ENCODE measurements at places on chromosomes 2 and 18.
A peak's percentile ranks its signal among the peaks of the same experiment; 100 is the strongest.

DNA sequence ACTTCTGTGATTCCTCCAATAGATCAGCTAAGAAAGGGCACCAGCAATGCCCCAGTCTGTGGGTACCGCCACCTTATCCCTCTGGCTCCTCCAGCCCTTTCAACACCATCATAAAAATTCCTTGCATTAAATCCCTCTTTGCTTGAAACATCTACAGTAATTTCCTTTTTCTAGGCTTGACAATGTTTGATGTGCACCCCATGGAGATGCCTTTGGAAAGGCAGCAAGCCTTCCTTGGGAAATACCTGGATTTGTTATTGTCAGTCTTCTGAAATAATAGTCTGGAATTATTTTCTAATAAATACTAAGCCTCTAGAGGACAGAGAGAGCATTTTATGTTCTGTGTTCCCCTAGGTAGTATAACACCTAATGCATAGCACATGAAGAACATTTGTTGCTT is 46.1 kb downstream of the NCKAP5 start:
- DNase-seq, result no peak

- DNase-seq, result no peak
These were observed 3.8 kb downstream of the SAG start for GRCh38 chr2:233311241-233311926.

GRCh38 chr2:168685600-168686451 is 116.6 kb upstream of the NOSTRIN start:
- DNase-seq, result no peak

GRCh38 chr18:41765460-41765859 is 189.6 kb upstream of the PIK3C3 start:
- no peak for DNase-seq

DNA sequence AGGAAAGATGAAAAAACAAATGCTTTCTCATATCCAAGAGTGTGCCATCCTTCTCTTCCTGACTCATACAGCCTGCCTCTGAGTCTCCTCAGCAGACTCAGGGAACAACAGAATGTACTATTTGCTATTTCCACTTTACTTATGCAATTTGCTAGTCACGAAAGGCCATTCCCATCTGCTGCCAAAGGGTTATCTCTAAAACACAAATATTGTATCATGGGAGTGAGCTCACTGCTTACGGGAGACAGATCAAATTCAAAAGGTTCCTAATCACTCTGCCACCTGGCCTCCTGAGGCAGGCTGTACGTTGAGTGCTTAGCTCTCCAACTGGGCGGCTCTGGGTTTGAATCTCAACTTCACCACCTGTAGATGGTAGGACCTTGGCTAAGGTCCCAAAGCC is 92.0 kb downstream of the GAREM1 start:
- DNase-seq, result no peak

GRCh38 chr2:175585496-175585895 is 404.0 kb upstream of the ATP5MC3 start:
- DNase-seq, result no peak

DNA sequence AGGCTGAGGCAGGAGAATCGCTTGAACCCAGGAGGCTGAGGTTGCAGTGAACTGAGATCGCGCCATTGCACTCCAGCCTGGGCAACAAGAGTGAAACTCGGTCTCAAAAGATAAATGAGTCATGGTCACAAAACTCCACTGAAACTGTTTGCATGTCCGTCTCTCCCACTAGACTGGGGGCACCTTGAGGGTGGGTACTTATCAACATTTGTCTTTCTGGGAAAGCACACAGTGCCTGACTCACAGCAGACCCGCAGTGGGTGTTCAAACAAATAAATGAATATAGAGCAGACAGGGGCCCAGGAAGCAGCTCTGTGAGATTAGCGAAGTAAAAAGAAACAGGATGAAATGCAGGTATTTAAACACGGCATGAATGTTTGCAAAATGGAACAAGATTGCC is 211.1 kb upstream of the GATA6 start:
- no peak for DNase-seq

GRCh38 chr2:237350597-237350996 is 63.4 kb downstream of the COL6A3 start:
- no peak for DNase-seq

DNA sequence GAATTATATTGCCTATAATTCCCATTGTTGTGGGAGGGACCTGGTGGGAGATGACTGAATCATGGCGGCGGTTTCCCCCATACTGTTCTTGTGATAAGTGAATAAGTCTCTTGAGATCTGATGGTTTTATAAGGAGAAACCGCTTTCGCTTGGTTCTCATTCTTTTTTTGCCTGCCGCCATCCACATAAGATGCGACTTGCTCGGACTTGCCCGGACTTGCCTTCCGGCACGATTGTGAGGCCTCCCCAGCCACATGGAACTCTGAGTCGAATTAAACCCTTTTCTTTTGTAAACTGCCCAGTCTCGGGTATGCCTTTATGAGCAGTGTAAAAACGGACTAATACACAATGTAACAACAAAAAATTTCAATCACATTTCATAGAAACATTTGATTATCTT is 115.8 kb downstream of the C2orf74 start:
- DNase-seq, result no peak

- no peak for DNase-seq
These were observed 289.3 kb upstream of the TNP1 start for GRCh38 chr2:217149087-217149660.

GRCh38 chr18:72436401-72436800 is 107.7 kb downstream of the CBLN2 start:
- no peak for DNase-seq

DNA sequence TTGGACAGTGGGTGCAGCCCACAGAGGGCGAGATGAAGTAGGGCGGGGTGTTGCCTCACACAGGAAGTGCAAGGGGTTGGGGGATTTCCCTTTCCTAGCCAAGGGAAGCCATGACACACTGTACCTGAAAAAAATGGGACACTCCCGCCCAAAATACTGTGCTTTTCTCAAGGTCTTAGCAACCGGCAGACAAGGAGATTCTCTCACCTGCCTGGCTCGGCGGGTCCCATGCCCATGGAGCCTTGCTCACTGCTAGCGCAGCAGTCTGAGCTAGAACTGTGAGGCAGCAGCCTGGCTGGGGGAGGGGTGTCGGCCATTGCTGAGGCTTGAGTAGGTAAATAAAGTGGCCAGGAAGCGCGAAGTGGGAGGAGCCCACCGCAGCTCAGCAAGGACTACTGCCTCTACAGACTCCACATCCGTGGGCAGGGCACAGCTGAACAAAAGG is 244.7 kb downstream of the NBAS start:
- peak; percentile 18 for DNase-seq

GRCh38 chr2:129347486-129348217 is 631.8 kb upstream of the RAB6C start:
- no peak for DNase-seq

GRCh38 chr2:157439824-157440186 is 4.1 kb downstream of the CYTIP start:
- peak; percentile 76 for DNase-seq

- DNase-seq, result no peak
These were observed 4.5 kb downstream of the NBEAL1 start for GRCh38 chr2:203019142-203019541.

DNA sequence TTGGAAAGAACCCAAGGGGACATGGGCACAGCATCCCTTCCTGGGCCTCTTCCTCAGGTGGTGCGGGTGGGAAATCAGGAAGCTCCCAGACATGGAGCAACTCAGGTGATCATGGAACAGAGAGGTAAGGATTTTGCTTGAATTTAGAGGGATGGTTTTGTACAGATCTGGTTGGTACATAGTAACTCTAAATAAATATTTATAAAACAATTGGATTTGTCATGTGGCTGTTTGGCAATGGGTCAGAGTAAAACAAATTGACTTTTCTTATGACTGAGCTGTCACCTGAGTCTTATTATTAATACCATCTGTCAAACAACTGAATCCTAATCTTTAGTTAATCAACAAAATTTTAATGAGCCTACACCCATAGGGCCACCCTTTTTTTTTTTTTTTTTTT is 19.4 kb upstream of the TMEM178A start:
- no peak for DNase-seq

DNA sequence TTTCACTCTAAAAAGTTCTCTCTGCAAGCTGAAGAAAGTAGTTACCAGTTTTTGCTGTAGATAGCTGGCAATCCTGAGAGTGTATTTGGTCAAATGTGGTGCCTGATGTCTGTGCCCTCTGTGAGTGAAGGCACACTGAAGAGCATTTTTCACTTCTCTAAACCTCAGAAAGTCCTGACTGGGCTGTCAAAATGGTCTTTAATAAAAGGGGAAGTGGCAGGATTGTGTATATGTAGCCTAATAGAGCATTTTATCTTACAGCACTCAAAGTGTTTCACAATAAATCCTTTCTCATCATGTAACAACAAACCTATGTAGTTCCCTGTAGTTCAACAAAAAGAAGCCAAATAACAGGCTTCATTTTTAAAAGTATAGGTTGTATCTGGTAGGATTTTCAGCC is 1552.3 kb upstream of the SLC39A10 start:
- no peak for DNase-seq

- DNase-seq, result no peak
These were observed 7.7 kb downstream of the ITSN2 start for GRCh38 chr2:24352664-24353063.

- no peak for DNase-seq
These were observed 41.2 kb upstream of the HNRNPA3 start for GRCh38 chr2:177171418-177171865.

- no peak for DNase-seq
These were observed 59.3 kb upstream of the LRRTM1 start for GRCh38 chr2:80363791-80364349.

GRCh38 chr2:182103526-182103925 is 117.9 kb downstream of the PPP1R1C start:
- DNase-seq, result no peak

- no peak for DNase-seq
These were observed 81.9 kb downstream of the EHBP1 start for GRCh38 chr2:62787386-62787785.

DNA sequence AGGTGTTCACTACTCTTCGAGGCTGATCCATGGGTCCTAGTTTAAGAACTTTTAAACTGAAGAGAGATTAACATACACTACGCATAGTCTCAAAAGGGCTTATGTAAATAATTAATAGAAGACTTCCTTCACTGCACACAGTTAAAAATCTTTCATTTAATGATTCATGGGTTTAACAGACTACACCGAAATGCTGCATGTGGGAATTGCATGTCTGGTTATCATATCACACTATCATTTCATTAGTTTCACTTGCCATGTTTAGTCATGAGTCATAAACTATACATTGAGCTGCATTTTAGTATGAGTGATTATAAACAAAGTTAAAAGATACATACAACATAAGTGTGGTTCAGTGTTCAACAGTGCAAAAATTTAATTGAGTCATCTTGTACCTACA is 31.2 kb downstream of the GLS start:
- DNase-seq, result peak; percentile 10

GRCh38 chr2:8479298-8479697 is 202.6 kb upstream of the ID2 start:
- DNase-seq, result no peak

GRCh38 chr18:22355598-22355997 is 62.1 kb downstream of the CTAGE1 start:
- no peak for DNase-seq

DNA sequence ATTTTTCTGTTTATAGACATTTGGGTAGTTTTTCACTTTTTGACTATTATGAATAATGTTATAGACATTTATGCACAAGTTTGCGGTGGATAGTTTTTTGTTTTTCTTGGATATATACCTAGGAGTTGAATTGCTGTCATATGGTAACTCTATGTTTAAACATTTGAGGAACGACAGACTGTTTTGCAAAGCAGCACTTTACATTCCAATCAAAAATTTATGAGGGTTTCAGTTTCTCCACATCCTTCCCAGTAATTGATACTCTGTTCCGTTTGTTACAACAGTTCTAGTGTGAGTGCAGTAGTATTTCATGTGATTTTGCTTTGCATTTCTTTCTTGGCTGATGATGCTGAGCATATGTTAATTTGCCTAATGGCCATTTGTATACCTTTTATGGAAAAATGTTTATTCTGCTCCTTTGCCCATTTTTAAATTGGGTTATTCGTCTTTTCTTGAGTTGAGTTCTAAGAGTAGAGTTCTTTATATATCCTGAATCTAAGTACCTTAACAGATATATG is 617.3 kb upstream of the LRATD1 start:
- no peak for DNase-seq

DNA sequence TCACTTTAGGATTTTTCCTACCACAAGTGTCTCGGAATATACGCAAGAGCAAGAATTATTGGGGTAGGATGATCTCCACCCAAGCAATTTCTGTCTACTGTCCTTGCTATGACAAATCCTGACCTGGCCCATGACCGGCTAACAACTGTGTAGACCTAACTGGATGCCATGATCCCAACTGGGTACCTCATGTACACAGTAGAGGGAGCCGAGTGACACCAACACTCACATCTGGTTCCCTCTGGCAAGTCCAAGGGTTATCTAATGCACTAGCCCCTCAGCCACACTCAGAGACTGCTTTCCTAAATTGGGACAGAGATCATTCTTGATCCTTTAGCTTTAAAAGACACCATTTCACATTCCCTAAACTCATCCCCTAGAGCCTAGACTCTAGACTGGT is 60.7 kb upstream of the ZNF532 start:
- DNase-seq, result no peak

DNA sequence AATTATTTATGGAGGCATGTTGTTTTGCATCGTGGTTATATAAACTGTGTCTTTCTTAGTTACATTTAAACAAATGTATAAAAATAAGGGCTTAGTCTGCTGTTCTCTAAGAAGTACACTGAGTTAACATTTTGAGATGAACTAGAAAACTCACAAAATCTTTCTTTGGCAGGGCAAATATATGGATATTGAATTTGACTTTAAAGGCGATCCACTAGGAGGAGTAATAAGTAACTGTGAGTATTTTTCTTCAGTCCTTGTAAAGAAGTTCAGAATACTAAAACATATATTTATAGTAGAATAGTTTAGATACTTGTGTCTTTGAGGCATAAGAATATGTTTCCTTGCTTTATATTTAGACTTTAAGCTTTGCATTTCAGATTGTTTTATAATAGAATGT is 104.8 kb downstream of the MYO1B start:
- DNase-seq, result no peak

DNA sequence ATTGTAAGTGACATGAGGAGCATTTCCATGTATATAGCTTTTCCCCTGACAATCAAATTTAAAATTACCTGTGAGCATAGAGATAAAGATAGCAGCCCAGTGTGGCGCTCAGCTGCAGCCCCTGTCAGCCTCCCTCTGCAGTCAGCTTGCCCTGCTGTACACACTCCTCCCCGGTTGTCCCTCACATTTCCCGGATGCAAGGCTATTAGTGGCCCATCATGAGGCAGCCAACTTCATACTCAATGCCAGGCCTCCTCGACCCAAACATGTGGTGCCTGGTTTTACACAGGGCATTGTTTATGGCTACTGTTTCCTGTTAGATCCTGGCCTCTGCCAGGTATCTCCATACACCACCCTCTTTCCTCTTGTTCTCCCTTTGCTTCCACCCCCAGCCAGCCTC is 116.1 kb upstream of the SH3BP4 start:
- DNase-seq, result no peak

GRCh38 chr2:98245491-98245890 is 100.8 kb upstream of the CNGA3 start:
- no peak for DNase-seq

DNA sequence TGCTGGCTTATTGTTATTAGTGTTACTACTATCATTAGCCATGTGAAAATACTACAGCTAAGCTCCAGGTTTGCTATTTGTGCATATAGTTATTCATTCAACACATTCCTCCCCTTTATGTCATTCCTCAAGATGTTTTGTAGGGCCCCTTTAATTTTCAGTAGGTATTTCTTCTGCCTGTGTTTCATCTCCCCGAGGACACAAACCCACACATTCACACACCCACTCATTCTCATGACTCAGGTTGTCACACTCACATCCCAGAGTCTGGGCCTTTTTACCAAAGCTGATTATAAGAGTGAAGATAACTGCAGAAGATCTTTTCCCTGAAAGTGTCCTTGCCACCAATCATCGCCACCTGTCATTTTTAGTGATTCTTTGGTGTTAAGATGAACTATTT is 68.6 kb upstream of the SPOPL start:
- no peak for DNase-seq
